ENCODE measurements at places on chromosomes 4 and X.

DNA sequence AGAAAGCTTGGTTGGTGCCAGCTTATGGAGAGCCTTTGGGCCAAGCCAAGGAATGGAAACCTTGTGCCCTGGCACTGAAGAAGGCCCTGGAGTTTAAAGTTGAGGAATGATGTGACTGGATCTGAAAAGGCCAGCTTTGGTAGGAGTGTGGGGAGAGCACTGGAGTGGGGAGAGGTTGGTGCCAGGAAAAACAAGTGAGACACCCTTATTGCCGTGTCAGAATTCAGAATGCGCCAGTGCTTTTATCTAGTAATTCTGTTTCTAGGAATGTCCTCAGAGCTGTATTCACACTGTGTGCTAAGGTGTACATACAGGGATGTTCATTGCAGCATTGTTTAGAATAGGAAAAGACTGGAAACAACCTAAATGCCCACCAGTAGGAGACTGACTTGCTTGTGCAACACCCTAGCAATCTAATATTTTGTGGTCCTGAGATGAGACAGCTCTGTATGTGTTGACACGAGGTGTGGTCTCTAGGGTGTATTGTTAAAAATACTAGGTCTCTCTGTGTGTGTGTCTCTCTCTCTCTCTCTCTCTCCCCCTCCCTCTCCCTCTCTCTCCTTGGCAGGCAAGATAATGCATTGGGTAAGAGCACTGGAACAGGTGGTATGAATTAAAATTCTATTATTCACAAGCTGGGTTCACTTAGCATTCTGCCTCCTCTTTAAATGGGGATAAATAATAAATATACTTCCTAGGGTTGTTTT is 107.8 kb downstream of the GATB start:
- DNase-seq, result no peak

GRCh38 chr4:91233164-91233563 is 1070.6 kb upstream of the GRID2 start:
- no peak for DNase-seq

GRCh38 chr4:185235119-185235842 is 25.9 kb downstream of the SNX25 start:
- no peak for DNase-seq

DNA sequence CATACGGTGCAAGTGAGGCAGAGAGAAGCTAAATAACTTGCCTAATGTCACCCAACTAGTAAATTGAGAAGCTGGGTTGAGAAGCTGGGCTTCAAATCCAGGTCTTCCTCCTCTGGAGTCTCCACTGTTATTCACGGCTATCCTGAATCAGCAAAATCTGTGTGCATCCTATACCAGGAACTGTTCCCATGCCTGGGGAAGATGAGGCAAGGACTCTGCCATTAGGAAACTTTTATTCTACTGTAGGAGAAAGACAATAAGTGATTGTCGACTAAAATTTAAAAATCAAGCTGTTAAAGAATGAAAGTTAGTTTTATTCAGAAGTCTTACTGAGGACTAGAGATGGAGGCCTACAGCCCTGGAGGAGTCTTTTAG is 872 bp upstream of the TEC start:
- no peak for DNase-seq

DNA sequence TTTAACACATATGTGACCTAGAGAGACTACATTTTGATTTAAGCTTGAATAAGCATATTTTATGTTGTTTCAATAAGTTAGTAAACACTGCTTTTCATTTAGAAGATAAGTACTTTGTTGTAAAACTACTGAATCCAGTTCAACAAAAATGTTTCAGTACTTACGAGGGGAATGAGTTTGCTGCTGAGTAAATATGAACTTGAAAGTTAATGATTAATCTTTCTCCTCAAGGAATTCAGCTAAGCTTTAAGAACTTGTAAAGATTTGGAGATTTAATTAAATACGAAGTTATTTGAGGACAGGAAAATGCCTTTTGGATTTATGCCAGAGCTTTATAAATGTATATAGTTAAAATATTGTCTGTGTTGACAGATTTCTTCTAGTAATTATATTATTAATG is 933.0 kb upstream of the LCORL start:
- no peak for DNase-seq

DNA sequence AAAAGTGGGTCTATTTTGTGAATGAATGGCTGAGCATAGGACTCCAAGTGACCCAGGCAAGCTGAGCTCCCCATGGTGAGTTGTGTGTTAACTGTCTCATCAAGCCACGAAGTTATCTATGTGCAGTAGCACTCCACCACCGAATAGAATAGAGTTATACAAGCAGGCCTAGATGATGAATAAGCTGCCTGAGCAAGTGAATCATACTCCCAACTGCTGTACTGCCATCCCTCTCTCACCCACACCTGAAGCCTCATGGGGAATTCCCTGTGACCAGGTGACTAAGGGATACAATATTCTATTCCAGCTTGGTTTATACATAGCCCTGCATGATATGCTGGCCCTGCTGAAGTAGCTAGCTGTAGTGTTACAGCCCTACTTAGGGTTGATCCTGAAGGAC is 38.7 kb downstream of the KDM5C start:
- DNase-seq, result peak; percentile 25

DNA sequence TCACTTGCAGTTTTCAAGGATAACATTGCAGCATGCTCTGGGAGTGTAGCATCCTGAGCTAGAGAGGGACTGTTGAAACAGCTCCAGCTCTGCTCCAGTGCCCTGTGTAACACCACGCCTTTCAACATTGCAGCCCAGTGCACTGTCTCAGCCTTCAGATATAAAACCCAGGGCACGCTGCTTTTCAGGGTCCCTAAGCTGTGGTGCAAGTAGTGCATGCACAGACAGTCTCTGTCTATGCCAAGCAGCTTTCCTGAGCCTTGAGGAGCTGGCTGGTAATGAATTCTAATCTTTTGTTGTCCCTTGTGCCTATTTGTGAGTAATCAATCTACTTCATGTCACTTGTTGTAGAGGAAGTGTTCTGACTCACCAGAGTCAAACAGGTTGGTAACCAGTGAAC is 897.0 kb downstream of the ARAP2 start:
- DNase-seq, result no peak
